Stomach (tissue), 19 donors: ENCODE measurements at places on chromosomes 3 and 15.

- no peak for DNase-seq
Measured at GRCh38 chr3:196563721-196564225, 4.6 kb downstream of the WDR53 start.

DNA sequence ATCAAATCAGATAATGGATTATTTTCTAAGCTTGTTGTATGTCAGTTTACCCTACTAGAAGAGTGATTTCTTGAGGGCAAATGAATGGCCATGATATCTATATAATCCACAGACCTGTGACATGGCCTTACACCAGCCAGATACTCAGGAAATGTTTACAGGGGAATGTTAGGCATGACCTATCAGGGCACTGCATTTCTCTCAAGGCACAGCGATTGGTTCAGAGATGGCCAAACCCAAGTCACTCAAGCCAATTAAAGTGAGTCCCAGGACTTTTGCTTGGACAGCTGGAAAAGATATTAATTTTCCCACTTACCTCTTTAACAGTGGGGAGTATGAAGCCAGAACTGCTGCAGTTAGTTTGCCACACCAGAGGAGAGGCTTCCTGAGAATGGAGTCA is 28.7 kb upstream of the GATA2 start:
- no peak for DNase-seq

DNA sequence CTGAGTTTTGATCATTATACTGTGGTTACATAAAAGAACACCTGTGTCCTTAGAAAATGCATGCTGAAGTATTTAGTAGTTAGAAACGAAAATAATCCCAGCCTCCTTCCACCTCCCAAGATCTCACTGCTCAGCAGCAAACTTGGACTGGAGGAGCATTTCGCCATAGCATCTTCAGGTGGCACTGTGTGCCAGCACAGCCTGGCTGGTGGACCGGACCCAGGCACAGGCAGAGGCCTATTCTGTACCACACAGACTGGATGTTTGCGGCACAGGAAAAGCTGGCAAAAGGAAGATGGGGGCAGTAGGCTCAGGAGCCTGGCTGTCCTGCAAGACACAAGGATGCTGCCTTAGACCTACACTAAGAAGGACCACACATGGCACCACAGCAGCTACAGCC is 10.2 kb downstream of the STIMATE start:
- DNase-seq = no peak

DNA sequence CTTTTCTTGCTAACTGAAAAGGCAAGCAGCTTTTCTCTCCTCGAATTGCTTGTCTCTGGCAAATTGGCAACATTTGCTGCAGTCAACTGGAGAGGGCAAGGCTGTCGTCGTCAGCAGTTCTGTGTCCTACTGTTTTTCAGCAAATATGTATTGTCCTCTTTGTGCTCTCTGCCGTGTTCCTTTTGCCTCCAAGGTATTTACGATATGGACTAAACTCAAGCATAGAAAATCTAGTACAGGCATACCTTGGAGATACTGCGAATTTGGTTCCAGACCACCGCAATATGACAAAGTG is 558 bp upstream of the SLC30A4 start:
- no peak for DNase-seq
